Mucosa of descending colon (tissue), 3 donors: ENCODE measurements at places on chromosomes 13 and 19.

GRCh38 chr13:71863254-71863865, 3.6 kb downstream of the DACH1 start:
- DNase-seq, result no peak

- DNase-seq, result no peak
These were observed 169.8 kb downstream of the SHISA2 start for GRCh38 chr13:25881971-25882451.

DNA sequence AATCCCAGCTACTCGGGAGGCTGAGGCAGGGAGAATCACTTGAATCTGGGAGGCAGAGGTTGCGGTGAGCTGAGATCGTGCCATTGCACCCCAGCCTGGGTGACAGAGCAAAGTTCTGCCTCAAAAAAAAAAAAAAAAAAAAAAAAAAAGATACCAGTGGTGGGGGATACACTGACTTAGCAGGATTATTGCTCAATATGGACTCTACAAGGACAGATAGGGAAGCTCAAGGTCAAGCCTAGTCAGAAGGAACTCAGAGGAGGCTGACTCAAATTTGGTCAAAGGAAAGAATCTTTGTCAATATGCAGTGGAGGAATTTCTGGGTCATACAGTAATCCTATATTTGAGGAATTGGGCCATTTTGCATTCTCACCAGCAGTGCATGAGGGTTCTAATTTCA, 6.7 kb upstream of the DIAPH3 start:
- no peak for DNase-seq

- no peak for DNase-seq
These were observed 28.5 kb downstream of the POP4 start for GRCh38 chr19:29634423-29635130.

- DNase-seq, result no peak
These were observed 537.5 kb downstream of the DCT start for GRCh38 chr13:93942016-93942415.

DNA sequence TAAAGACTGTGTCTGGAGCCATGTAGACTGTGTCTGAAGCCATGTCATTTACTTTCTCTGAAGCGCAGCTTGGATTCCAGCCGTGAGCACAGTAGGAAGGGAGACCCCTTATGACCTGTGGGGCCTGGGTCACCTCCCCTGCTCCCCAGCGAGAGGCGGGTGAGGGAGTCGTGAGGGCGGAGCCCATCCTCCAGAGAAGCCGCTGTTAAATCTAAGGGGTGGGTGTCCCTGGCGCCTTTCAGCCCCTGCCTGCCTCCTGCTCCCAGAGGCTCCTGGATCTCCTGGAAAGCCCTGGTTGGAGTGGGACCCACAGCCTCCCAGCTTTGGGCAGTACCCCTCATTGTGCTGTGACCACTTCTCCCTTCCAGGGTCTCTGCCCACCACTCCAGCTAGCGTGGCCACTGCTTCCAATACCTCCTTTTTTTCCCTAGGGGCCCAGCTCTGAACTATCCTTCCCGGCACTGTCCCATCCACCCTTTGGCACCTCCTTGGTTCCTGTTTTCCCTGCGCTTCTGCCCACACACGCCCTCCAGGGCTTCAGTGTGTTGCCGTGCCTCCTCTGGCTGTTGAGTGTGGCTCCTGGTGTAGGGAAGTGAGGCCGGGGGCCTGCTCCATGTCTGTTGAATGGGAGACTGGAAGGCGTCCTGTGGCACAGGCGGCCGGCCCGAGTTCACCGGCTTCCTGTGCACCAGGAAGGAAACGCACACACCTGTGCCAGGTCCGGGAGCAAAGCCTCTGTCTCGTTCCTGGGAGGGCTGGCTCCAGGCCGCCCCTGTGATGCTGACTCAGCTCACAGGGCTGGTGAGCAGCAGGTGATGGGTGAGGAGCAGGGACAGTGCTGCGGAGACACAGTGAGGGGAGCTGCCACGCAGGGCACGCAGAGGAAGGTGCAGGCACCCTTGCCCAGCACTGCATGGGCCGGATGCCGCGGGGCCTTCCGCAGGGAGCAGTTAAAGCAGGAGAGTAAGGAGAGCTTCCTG, 29.4 kb downstream of the ATP4B start:
- no peak for DNase-seq

DNA sequence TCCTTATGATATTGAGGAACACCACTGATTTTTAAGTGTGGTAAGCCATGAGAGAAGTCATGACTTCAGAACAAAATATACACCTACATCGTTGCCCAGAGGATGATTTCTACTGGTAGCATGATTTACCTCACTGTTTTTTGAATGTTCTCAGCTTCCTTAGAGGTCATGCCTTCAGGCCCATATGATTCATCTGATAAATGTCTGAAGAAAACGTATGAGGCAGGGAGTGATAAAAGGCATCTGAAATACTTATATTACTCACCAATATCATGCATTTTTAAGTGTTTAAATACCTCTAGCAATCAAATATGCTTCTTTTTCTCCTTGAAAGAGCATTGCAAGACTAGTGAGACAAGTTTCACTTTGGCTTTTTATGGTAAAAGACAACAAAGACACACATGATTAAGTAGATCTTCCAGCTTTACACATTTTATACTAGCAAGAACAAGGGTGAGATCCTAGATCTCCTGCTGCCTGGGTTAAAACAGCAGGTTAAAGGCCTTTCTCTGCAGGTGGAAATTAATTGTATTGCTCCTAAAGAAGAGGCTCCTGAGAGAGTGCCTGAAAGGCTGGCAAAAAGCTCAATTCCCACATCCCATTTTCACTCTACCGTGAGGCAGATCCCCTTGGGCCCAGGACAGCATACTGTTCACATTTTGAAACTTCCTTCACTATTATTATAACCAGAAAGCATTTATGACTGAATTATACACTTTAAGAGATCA, 432.4 kb downstream of the SLITRK1 start:
- no peak for DNase-seq

GRCh38 chr13:75473468-75473867, 8.5 kb downstream of the TBC1D4 start:
- DNase-seq, result no peak

- no peak for DNase-seq
These were observed 21.6 kb downstream of the VSTM1 start for GRCh38 chr19:54041969-54042606.

- peak; percentile 62 for DNase-seq
These were observed 1.4 kb downstream of the CIC start for GRCh38 chr19:42270346-42271044.

DNA sequence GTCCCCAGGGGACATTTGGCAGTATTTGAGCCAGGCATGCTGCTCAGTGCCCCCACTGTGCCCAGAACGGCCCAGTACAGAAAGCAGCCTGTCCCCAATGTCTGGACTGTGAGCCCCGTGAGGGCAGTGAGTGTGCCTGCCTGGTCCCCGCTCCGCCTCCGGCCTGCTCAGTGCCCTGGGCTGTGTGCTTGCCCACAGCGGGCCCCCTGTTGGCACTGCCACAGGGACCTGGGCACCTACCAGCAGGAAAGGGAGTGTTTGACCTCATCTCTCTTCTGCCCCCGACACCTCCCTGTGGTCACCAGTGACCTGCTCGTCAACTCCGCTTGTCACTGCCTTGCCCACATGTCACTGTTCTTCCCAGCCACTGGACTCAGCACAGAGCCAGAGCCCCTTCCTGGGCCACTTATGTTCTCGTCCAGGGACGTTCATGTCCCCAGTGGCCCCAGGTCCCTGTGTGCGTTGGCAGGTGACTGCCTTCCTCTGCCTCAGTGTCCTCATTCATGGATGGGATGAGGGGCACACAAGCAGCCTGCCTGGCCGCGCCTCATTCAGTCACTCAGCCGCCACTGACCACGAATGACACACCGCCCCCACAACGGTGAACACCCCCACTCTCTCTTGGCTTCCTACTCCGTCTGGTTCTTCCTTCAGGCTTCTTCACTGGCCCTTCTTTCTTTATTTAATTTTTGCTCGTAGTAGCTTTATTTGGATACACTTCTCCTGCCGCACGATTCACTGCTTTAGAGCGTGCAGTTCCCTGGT, 2.8 kb downstream of the FZR1 start:
- no peak for DNase-seq

DNA sequence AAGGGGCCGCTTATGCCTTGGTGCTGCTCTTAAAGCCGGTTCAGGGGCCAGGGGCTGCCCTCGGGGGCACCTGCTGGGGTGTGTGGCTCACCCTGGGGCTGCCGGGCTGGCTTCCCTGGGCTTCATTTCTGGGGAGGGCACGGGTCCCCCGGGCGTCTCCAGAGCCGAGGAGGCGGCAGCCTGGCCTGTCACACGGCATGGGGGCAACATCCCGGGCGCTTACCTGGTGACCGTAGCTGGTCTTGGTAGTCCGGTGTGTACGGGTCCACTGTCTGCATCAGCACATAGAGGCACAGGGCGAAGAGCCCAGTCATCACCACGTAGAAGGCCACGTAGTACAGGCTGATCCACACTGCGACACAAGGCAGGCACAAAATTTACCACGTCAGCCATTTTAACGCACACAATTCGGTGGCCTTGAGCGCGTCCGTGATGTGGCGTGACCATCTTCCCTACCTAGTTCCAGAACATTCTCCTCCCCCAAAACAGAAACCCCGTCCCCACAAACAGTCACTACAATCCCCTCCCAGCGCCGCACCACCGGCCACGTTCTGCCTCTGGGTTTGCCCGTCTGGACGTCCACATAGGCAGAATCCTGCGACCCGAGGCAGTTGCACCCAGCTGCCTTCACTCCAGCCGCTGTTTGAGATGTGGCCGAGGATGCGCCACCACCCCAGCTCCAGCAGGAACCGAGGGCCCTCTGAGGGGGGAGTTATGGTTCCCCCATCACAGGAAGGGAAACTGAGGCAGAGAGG, 3.2 kb downstream of the ATP4B start:
- peak; percentile 20 for DNase-seq

- DNase-seq, result no peak
These were observed 100.5 kb upstream of the TEX29 start for GRCh38 chr13:111219950-111220349.

DNA sequence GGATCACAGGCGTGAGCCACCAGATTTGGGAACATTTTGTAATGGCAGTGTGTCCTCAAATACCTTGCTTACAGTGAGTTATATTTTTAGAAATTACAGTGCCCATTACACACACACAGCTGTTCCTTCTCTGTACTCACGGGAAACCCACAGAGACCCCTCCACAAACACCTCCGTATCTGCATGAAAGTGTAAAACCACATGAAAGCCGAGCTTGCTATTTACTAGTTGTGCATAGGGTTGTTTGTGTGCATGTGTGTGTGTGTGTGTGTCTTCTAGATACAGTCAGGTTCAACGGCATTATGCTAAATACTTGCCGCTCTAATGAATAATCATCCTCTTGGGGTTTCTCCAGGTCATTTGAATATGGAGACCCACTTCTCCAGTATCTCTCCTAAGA, 22.3 kb upstream of the LILRA2 start:
- DNase-seq, result no peak

GRCh38 chr13:68440874-68441273, 1210.7 kb upstream of the PCDH9 start:
- DNase-seq, result no peak
